NCI-H187 (cell line): ENCODE measurements at places on chromosomes 5 and 9.

DNA sequence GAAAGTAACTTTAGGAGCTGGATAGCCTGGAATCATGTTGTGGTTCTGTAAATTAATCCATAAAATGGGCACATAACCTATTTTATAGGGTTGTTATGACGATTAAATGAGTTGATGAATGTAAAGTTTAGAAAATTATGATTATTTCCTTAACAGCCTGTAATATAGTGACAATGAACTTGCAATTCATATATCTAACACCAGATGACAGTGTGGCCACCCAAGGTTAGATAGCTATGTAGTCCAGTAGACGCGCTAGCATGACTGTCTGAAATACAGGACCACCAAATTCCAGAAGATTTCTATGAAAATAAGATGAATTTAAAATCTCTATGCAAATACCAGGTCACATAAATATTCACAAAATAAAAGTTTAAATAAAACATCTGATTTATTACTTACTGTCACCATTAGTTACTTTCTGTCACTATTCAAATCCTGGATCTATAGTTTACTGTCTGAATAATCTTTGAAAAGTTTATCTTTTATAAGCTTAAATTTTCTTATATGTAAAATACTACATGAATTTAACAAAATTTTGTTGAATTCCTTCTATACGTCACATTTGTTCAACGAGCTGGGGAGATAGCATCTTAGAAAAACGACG, 26.1 kb upstream of the MACIR start:
- peak; percentile 12 for DNase-seq

GRCh38 chr5:142506046-142506445, 179.8 kb downstream of the FGF1 start:
- DNase-seq: no peak

- no peak for DNase-seq
Observed at GRCh38 chr9:77819657-77820056, 171.5 kb upstream of the GNA14 start.

DNA sequence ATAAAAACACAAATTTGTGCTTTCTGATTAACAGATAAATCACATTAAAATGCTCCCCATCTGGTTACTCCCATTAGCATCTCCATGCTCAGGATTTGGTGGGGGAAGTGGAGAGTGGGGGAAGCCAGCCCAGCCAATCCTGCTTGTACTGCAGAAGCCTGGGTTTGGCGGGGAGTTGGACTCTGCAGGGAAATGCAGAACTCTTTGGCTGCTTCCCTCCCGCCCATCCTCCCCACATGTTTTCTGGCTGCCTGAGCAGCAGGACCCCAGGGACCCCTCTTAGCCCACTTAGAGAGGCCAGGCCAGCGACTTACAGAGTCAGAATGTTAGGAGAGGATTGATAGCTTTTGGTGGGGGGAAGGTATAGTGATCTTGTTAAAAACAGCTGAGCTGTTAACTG, 59.5 kb upstream of the FOXI1 start:
- no peak for DNase-seq

- DNase-seq: no peak
Observed at GRCh38 chr9:107218829-107219485, 64.1 kb upstream of the RAD23B start.
